ENCODE measurements at places on chromosomes 4 and X. TPM values are rescaled to one million over a fixed set of nuclear protein-coding genes. Genes with fewer than 3 reads are reported as not detected.

GRCh38 chr4:123825596-123826291, 429.1 kb downstream of the SPRY1 start:
- DNase-seq, result no peak

- DNase-seq, result no peak
Measured at GRCh38 chr4:25927361-25928195, 13.6 kb downstream of the SMIM20 start.

DNA sequence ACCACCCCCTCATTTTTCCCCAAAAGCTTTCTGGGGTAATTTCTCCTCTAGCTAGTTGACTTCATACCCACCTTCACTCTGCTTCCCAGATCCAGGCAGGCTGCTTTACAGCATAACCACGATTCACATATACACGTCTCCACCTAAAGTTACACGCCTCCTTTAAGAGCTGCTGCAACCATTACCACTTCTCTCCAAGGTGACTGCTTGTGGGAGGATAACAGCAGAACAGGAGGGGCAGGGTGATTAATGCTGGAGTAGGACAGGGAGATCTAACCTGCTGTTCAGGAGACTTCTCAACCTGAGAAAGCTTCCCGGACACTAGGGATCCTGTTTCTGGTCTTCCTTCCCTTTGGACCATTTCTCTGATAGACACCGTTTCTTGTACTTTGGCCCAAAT, 77.4 kb downstream of the MGST2 start:
- no peak for DNase-seq

GRCh38 chr4:102217775-102218355, 127.4 kb downstream of the SLC39A8 start:
- no peak for DNase-seq

GRCh38 chrX:47460561-47460960, 22.5 kb downstream of the ZNF41 start:
- DNase-seq, result no peak

DNA sequence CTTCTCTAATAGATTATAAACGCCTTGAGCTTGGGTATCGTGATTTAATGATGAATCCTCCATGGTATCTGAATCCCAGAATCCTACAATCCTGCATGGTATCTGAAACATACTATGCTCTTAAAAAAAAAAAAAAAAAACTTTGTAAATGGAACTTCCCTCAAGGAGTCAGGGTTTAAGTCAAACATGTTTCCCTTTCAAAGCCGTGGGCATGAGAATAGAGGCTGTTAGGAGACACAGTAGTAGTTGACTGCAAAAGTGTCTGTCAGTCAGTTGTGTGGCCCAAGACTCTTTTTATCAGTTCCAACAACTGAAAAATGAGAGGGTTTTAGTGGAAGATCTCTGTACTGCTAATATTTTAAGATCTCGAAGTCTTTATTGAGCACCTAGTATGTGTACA, 2.4 kb upstream of the HS3ST1 start:
- no peak for DNase-seq

- DNase-seq, result no peak
Measured at GRCh38 chrX:153793291-153793690, 884 bp downstream of the IDH3G start.

DNA sequence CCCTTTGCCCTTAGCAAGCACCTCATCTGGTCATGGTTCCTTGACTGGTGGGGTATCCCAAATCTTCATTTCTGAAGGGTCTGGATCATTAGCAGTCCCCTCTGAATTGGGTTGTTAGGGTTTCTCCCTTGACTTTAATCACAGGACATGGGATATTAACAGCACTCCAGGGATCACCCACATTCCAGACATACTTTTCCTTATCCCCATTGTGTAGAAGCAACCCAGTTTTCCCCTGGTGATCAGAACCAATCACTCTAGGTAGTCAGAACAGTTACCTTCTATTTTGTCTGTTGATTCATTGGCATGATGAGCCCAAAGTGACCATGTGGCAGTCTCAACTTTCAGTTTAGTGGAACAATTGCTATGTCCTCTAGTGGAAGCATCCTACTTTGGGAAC, 29.1 kb upstream of the GRSF1 start:
- DNase-seq, result no peak

- no peak for DNase-seq
Measured at GRCh38 chr4:68871809-68872642, 56.2 kb downstream of the UGT2B10 start.

GRCh38 chr4:54050214-54050904, 14.0 kb downstream of the CHIC2 start:
- DNase-seq, result no peak

- DNase-seq, result no peak
Measured at GRCh38 chr4:155473420-155474095, 96.8 kb upstream of the MAP9 start.

GRCh38 chr4:184958127-184958922, 60.0 kb upstream of the HELT start:
- no peak for DNase-seq

- DNase-seq, result peak; percentile 67
Measured at GRCh38 chr4:94852616-94853015, 94.9 kb downstream of the BMPR1B start.

DNA sequence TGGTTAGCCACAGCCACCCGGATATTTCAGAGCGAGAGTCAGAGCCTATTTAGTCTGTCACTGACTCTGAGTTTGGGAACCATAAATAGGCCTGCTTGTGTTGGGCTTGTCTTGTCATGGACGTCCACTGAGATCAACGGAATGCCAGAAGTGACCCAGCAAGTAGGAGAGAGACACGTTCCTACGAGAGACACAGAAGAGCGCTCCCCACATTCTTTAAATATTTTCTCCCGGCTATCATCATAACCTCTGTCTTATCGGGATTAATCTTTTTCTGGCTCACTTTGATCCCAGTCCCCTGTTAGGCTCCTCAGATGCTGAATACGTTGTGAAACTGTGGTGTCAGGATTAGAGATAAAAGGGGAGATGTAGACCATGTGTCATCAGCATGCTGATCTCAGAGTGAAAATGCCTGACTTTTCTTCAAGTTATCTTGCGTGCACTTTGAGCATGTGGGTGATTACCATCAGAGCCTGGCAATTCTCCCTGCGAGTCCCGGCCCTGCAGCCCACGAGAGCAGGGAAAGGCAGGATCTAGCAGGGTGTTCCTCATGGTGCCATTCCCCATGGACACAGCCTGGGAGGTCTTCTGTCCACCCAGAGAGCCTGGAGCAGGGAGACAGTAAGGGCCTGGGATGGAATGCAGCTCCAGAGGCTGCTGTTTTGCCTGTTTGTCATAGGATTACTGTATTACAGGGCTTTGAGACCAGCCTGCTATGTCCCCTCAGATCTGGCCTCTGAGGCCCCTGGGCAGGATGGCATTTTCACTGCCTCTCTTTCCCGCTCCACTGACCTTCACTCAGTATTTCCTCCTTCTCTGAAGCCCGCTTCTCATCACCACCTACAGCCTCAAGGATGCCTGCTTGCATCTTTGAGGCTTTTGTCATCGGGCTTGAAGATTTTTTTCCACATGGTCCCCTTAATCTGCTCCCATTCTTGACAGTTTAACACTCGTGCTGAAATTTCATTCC, 2.8 kb upstream of the TENM3 start:
- no peak for DNase-seq

DNA sequence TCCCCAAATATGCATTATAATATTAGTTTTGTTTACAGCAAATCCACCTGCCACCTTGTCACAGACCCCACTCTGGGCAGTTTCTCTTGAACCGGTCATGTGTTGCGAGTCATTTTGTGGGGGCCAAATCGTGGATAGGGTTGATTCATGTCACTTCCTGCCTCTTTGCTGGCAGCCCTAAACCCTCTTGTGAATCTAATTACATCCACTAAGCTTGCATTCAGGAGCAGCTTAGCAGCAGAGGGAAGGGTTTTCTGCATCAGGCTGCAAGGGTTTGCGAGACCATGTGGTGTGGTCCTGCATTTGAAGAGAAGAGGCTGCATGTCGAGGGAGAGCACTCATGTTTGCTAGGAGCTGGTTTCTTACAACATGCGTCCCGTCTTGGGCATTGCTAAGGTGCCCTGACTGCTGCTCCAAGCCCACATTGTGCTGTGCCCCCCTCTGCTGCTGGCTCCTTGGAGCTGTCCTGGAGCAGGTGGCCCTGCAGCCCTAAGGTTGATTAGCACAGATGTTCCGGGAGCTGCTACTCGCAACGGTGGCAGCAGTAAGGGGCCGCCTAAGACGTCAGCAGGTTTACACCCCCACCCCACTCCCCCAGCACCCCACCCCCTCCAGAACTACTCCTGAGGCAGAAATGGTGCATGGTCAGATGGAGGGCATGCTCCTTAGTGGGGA, 88.9 kb upstream of the CLDN34 start:
- no peak for DNase-seq

GRCh38 chr4:140816806-140817510, 60.8 kb upstream of the TBC1D9 start:
- no peak for DNase-seq

- DNase-seq, result no peak
Measured at GRCh38 chrX:134647477-134647877, 10.8 kb downstream of the PLAC1 start.

DNA sequence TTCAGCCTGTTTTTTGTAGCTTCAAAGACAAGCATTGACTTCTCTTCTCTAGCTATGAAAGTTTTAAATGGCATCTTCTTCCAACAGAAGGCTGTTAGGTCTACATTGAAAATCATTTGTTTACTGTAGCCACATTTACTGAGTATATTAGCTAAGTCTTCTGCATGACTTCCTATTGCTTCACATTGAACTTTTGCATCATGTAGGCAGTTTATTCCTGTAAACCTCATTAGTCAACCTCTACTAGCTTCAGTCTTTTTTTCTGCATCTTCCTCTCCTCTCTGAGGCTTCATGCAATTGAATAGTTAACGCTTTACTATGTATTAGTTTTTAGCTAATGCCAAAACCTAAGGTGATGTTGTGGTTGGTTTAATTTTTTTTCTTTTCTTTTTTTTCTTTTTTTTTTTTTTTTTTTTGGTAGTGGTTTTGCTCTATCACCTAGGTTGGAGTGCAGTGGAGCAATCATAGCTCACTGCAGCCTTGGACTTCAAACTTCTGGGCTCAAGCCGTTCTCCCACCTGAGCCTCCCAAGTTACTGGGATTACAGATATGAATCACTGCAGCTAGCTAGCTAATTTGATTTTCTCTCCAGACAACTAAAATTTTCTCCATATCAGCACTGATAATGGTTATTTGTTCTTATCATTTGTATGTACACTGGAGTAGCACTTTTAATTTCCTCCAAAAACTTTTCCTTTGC, 3.4 kb downstream of the UGT2A3 start:
- DNase-seq, result no peak

DNA sequence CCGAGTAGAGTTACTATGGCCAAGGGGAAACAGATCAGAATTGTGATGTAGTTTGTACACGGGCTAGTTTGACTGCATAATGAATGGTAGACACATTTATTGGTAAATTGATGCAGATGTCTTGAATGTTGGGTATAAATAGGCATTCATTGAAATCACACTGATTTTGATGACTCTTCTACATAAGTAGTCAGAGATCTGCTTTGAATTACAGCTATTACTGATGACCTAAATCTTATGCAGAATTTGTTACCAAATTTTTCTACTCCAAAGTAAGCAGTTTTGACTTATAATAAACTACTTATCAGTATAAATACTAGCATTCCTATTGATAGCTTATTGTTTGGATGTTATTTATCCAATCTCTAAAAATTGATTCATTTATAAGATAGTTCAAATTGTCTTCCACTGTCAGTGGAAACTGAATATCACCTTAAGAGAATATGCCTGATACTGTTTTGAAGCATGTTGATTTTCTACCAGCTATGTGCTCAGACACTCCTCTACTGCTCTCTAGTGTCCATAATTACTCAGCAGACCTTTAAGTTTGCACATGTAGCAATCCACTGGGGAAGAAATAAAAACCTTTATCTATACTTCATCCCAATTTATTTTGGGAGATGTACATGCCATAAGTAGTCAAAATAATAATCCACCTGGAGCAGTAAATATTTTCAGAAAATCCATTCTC, 120.3 kb downstream of the RASL11B start:
- no peak for DNase-seq

DNA sequence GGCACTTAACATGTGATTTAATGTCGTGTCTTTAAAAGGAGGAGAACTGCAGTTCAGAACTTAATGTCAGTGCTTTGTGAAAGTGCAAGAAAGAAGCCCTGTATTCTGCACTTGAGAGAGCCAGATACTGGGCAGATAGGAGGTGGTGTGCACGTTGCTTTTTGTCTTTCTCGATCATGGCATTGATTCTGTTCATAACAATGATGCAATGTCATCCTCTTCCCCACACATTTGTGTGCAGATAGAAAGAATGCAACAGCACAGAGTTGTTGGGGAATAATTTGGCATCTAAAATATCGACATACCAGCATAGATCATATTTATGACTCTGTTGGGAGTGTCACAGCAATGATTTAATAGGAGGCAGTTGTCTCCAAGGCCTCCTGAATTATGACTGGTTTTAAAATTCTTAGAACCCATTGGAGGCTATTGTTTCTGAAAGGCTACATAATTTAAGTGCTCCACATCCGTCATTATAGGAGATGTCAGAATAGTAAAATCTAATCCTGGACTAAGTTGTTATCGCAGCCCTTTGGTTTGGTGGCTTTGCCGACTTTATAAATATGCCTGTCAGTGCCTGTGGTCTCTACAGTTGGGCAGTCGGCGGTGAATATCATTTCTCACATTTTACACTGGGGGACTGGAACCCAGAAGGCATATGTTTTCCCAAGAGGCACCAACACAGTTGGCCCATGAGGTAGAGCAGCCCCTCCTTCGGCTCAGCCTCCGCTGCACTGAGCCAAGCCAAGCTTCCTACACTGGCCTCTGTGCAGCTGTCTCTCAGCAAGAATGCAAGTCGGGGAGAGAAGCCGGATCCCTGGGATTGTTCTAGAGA, 124.9 kb downstream of the PTTG2 start:
- DNase-seq, result peak; percentile 51

GRCh38 chrX:64456828-64457227, 61.6 kb upstream of the MTMR8 start:
- no peak for DNase-seq

GRCh38 chr4:122091836-122092405, 60.2 kb upstream of the BLTP1 start:
- no peak for DNase-seq

GRCh38 chrX:77014377-77015372, 432.5 kb upstream of the FGF16 start:
- DNase-seq, result no peak

DNA sequence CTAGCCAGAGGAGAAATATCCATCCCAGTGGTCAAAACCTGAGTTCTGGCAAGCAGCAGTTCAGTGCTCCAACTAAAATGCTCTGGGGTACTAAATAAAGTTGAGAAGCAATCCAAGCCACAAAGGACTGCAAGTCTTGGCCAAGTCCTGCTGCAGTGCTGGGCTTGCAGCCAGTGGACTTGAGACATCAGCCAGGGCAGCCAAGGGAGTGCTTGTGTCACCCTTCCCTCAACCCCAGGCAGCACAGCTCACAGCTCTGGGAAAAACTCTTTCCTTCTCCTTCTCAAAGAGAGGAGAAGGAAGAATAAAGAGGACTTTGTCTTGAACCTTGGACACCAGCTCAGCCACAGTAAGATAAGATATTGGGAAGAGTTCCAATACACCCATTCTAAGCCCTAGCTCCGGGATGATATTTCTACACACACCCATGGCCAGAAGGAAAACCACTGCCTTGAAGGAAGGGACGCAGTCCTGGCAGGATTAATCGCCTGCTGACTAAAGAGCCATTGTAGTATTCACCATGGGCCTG, 99.8 kb downstream of the PTCHD1 start:
- DNase-seq, result peak; percentile 43

The TMPRSS11B gene
- not detected for polyA plus RNA-seq

The EGF gene
- polyA plus RNA-seq, result 10.3 TPM

The CLGN gene
- 2.6 TPM for polyA plus RNA-seq

The NEUROG2 gene
- 0.08 TPM for polyA plus RNA-seq

The GAB3 gene
- 4.7 TPM for polyA plus RNA-seq

The XKRX gene
- polyA plus RNA-seq, result 0.05 TPM

The FGD1 gene
- polyA plus RNA-seq, result 17.2 TPM

The DUSP9 gene
- 0.15 TPM for polyA plus RNA-seq

The N4BP2 gene
- 11.3 TPM for polyA plus RNA-seq

The MAP3K15 gene
- polyA plus RNA-seq, result 0.68 TPM

The GUF1 gene
- 20.9 TPM for polyA plus RNA-seq

The ARMCX6 gene
- polyA plus RNA-seq, result 126 TPM
